Glomerular endothelial cell (primary cell): ENCODE measurements at places on chromosomes 6 and 20. TPM values are rescaled to one million over a fixed set of nuclear protein-coding genes. Genes with fewer than 3 reads are reported as not detected.

Gene PRDM13
- total RNA-seq: not detected in 2 replicates

GRCh38 chr20:8131598-8132483, at the start of gene PLCB1:
PLCB1 (plus strand) TSS chr20:8132266; CDS start chr20:8132652, 386 bp downstream.
- DNase-seq: no peak

Gene SALL4
- 0.92 and 1.8 TPM in 2 replicates for total RNA-seq

DNA sequence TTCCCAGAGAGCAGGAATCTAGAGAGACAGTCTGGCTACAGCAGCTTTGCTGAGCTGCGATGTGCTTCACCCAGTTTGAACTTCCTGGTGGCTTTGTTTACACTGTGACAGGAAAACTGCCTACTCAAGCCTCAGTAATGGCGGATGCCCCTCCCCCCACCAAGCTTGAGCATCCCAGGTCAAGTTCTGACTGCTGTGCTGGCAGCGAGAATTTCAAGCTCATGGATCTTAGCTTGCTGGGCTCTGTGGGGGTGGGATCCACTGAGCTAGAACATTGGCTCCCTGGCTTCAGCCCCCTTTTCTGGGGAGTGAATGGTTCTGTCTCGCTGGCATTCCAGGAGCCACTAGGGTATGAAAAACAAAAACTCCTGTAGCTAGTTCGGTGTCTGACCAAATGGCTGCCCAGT, 91.0 kb upstream of the ESR1 start:
- DNase-seq: no peak

DNA sequence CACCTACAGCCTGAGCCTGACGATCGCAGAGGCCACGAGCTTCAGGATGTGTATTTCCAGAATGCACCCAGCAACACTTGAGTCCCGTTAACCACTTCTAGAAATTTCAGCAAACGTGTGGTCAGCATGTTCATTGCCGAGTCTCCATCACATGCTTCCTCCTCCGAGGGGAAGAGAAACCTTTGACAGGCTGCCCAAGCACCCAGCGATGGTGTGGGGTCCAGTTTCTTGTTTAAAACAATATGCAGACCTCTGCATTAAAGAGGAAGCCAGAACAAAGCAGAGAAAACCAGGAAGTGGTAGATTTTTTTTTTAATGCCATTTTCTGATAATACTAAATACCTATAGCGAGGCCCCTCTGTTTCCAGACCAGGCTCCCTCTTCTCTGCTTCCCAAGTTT, 71.9 kb downstream of the GNAS-AS1 start:
- no peak for DNase-seq
